ENCODE measurements at places on chromosomes 7 and 10. TPM values are rescaled to one million over a fixed set of nuclear protein-coding genes. Genes with fewer than 3 reads are reported as not detected.

Gene SLC26A3
- total RNA-seq: 2.8 TPM

Gene PTPRN2
- 0.67 TPM for total RNA-seq

Gene GRM3
- total RNA-seq: not detected

Gene EVX1
- not detected for total RNA-seq

Gene GALNT17
- total RNA-seq: 0.31 TPM

Gene CRYGN
- total RNA-seq: not detected

Gene PUS7
- total RNA-seq: 7.8 TPM

Gene ACSM6
- total RNA-seq: not detected

Gene SAP25
- 1.1 TPM for total RNA-seq

Gene CCDC6
- total RNA-seq: 13.5 TPM

Gene MINPP1
- total RNA-seq: 22.9 TPM

Gene ELN
- 4.5 TPM for total RNA-seq

Gene PWWP2B
- 3.3 TPM for total RNA-seq

Gene BHLHA15
- total RNA-seq: 2.3 TPM

Gene MBL2
- 75.9 TPM for total RNA-seq

Gene TMEM273
- 3.1 TPM for total RNA-seq

Gene VSTM4
- 4.1 TPM for total RNA-seq

Gene SMO
- total RNA-seq: 16.1 TPM

Gene PRSS37
- total RNA-seq: not detected

Gene SEMA3E
- 0.11 TPM for total RNA-seq

Gene ANKRD61
- total RNA-seq: 0.26 TPM

Gene TRDMT1
- 1.4 TPM for total RNA-seq

Gene BICC1
- total RNA-seq: 1.4 TPM

Gene SPDYE2B
- total RNA-seq: not detected

Gene CALD1
- 163 TPM for total RNA-seq

Gene SFRP4
- total RNA-seq: 0.37 TPM

Gene DOCK1
- 14.8 TPM for total RNA-seq

Gene ETV1
- 5.7 TPM for total RNA-seq

Gene CYP3A5
- 542 TPM for total RNA-seq

Gene PPP3CB
- total RNA-seq: 13.5 TPM

Gene FFAR4
- total RNA-seq: 0.07 TPM

Gene FAM237B
- not detected for total RNA-seq

Gene PDE1C
- total RNA-seq: not detected

Gene LRWD1
- total RNA-seq: 15.4 TPM

Gene DNAJC2
- 10.7 TPM for total RNA-seq

Gene DRGX
- not detected for total RNA-seq

Gene PDZD7
- 0.50 TPM for total RNA-seq

Gene C7orf33
- total RNA-seq: not detected

Gene PRKG1
- 1.3 TPM for total RNA-seq

Gene TRIM56
- 17.9 TPM for total RNA-seq

Gene GNGT1
- total RNA-seq: not detected

Gene GPR15LG
- total RNA-seq: not detected

Data from right lobe of liver (tissue), 6 donors.